ENCODE measurements at places on chromosomes 7 and 10.

GRCh38 chr7:71497256-71497946 lies 365.5 kb downstream of the GALNT17 start:
- DNase-seq = no peak

DNA sequence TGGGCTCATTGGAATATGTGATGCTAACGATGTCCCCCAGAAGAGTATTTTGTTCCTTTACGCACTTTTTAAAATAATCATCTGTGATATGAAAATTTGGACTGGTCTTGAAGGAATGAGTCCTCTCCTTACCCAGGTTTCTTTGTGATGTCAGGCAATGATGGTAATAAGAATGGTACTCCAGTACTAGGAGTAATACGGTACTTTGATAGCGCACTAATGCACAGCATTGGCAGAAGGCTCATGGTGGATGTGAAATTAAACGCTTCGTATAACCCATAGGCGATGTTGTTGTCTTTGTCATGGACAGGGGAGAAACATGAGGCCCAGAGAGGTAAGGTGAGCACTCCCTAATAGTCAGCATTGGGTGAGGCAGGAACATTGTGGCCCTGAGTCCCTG lies 125.4 kb downstream of the DPP6 start:
- DNase-seq = no peak

GRCh38 chr7:91293136-91293535 lies 28.9 kb downstream of the FZD1 start:
- DNase-seq = no peak

GRCh38 chr7:68613897-68614296 lies 984.4 kb upstream of the AUTS2 start:
- DNase-seq = no peak

GRCh38 chr10:98267894-98268693 lies at the start of gene LOXL4:
TSS of gene LOXL4 (minus strand) at chr10:98268194. CDS start at chr10:98263019, 5,175 bp downstream.
- DNase-seq = no peak

DNA sequence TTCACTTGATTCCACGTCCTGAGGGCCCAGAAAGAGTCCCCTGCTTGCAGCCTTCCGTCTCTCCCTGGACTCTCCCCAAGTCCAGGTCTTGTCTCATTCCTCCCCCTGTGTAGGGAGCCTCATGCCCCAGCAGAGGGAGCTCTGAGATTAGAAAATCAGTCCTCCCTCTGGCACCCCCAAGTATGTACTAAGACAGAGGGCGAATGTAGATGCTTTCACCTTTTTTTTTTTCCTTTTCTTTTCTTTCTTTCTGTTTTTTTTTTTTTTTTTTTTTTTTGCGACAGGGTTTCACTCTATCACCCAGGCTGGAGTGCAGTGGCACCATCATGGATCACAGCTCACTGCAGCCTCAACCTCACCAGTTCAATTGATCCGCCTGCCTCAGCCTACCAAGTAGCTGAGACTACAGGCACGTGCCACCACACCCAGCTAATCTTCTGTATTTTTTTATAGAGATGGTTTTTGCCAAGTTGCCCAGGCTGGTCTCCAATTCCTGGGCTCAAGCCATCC lies 10.3 kb downstream of the SFXN3 start:
- no peak for DNase-seq

DNA sequence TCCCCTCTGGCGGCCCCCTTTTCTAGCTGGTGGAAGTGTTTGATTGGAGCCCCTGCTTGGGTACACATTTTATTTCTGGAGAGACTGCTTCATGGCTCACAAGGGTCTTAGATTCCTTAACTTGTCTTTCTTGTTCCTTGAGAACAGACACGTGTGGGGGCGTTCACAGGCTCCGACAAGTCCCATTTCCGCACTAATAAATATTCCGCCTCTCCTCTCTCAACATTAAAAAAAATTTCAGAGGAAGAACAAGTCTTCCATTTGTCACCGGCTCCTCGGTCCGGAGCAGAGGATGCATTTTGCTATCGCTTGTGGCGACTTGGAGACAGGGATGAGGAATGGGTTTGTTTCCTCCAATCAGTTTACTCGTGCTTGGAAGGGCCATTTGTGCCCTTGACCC lies 134.0 kb upstream of the PODXL start:
- DNase-seq = no peak

DNA sequence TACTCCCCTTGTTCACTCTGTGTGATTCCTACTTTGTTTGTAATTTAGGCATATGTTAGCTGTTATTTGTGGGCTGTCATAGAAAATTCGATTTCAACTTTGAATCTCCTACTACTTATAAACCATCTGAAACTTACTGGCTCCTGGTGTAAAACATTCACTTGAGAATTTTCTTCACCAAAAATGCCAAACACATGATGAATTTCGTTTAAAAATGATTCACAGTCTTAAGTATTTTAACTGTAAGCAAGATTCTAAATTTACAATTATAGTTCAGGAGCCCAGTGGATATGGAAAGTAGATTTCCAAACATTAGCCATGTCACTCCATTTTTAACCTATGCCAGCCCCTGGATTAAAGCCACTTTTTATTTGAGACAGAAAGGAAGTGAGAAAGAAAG lies 3.1 kb downstream of the CPED1 start:
- no peak for DNase-seq

DNA sequence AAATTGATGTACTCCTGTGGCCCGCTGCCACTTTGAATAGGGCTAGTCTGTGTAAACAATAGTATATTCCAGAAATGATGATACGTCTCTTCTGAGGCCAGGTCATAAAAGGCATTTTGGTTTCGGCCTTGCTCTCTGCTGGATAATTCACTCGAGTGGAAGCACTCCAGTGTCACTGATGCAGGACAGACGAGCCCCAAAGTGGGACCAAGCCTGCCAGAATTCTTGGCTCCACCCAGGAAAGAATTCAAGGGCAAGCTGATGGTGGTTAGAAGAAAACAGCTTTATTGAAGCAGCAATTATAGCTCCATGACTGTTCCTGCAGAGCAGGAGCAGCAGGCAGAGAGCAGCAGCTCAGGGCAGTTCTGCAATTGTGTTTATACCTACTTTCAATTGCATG lies 717.6 kb downstream of the GRM8 start:
- DNase-seq = no peak

DNA sequence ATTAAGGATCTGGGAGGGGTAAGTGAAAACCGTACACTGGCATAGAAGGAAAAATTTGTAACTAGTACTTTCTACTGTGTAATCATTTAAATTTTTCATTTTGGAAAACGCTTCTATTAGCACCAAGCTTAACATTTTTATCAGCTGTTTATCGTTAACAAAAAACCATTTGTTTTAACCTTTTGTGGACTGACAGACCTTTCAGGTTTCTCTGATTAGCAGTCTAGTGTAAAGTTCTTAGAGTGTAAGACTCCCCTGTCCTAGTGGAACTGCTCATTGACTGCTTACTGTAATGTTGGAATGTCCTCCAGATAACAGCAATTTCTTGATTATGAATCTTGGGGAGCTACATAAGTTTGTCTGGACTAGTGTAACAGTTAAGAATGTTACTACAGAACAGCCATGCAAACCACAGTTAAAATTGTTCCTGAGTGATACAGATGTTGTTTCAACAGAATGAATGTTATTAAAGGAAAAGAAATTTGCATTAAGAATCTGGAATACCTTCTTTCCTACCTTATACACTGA lies 2.0 kb downstream of the DBF4 start:
- no peak for DNase-seq

DNA sequence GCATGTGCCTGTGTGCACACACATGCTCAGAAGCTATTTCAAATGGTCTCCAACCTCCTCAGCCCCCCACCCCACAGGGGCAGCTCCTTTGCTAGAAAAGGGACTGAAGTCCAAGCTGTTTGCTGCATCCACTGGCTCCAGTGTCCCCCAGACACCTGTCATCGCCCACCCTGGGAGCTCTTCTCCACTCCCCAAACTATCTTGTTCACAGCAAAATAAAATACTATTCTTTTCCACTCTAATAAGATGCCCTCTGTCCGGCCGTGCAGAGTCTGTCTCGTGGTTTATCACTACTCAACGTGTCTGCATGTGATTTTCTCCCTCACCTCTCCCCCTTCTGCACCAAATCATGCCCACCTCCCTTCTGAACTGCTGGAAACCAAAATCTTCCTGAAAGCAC lies 25.6 kb downstream of the HIPK2 start:
- no peak for DNase-seq

- no peak for DNase-seq
Measured at GRCh38 chr7:100093498-100093897, 4.7 kb downstream of the COPS6 start.

- DNase-seq = no peak
Measured at GRCh38 chr7:105678811-105679495, 97.7 kb upstream of the EFCAB10 start.

DNA sequence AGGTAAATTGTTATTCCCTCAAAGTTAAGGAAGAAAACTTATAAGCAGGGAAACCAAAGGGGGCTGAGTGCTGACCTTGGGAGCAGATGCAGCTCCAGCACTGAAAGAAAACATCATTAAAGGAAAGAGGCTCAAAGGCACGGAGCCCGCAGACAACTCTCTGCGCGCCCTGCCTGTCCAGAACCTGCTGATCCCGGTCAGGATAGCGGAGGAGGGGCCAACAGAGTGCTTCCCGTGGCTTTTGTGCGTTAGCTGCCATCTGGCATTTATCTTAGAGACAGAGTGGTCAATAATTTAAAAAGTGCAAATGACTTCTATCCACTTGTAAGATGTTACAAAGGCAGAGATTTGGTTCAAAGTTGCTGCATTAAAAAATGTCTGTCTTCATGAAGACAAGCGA lies 162.1 kb downstream of the FANK1 start:
- no peak for DNase-seq

GRCh38 chr10:114499630-114500190 lies 95.4 kb upstream of the AFAP1L2 start:
- no peak for DNase-seq

DNA sequence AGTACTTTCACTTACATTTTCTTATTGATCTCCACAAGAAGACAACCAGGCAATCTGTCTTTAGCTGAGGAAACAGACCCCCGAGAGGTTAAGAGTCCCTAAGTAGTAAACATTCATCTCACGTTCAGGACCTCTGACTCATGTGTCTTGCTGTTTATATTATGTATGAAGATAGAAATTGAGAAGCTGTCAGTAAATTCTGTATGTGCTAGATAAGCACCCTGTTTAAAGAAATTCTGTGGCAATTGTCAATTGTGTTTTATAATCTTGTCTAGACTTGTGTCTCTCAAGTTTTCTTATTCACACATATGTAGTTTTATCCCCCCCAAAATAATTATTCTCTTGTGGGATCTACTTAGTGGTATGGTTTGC lies 14.5 kb downstream of the ADK start:
- DNase-seq = no peak

- DNase-seq = no peak
Measured at GRCh38 chr10:83816942-83817341, 322.4 kb upstream of the GHITM start.

DNA sequence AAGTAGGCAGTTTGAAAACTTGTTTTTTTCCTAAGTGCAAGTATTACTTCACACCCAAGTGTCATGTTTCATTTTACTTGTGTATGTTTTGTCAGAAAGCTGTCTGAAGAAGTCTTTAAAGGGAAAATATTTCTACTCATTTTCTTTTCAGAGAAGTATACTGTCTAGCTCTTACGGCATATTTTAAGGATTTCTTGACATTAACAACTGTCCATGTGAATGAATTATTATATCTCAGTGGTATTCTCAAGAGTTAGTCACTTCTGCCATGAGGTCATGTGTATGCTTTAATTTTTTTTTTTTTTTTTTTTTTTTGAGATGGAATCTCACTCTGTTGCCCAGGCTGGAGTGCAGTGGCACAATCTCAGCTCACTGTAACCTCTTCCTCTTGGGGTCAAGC lies 229.5 kb downstream of the BICC1 start:
- no peak for DNase-seq

DNA sequence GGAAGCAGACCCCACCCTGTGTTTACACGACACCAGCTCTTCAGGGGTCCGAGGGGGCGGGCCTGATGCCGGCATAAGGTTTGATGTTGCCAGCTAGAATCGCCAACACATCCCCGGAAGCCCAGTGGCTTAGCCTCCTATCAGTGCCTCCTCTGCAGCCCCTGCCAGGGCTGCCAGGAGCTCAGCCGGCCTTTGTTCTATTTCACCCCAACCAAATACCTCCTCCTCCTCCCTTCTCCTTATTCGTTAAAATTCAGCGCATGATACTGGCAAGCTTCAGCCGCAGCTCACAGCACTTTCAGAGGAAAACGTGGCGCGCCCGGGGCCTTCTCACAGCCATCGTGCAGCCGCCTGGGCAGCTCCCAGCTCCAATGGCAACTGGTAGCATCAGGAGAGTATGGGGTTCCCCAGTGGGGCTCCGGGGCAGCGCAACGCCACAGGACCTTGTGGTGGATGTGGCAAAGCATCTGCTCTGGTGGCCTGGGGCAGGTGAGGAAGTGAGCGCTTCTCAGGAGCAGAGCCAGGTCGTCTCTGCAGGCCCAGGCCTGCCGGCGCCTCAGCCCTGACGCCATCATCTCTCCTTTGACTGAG lies 176.4 kb upstream of the RHEB start:
- no peak for DNase-seq

GRCh38 chr10:104021246-104021645 lies 54.3 kb downstream of the SLK start:
- DNase-seq = no peak
